ENCODE measurements at places on chromosomes 7 and 10.

GRCh38 chr7:30510124-30511075, 5.8 kb upstream of the GGCT start:
- peak; percentile 46 for DNase-seq

DNA sequence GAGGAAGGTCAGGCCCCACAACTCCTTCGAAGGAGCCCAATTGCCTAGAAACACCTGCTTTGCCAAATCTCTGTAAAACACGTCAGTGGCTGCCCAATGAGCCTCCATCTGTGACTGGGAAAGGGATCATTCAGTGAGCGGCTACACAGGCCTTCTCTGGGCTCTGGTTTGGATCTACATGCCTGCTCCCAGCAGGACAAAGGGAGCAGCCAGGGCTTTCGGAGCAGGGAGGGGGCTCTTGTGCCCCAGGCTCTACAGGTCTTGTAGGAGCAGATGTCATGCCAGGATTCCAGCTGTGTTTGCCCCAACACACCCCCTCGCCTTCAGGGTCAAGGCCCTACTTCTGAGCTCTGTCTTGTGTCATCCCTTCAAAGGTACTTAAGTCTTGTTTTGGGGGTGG, 73.5 kb downstream of the CLEC2L start:
- DNase-seq = no peak

DNA sequence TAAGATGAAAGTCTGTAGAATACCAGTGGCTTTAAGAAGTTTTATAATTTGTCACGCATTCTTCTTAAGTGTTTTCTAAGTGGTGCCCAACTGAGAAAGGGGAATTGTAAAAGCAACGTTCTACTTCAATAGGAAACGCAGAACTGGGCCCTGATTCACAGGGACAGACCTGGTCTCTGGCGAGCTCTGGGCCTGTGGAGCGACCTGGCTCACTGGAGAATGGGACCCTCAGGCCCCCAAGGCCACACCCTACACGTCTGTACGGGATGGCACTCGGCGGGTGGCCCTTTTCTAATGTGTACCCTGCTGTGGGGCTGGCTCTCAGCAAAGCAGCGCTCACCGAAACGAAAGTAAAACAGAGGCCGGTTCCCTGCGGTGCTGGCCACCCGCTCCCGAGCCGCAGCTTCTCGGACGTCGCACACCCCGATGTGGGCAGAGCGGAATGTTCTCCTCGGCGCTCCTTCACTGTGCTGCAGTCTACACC, 205.0 kb downstream of the DIP2C start:
- DNase-seq = no peak

- DNase-seq = no peak
Measured at GRCh38 chr7:75694638-75695399, 43.9 kb downstream of the HIP1 start.

GRCh38 chr10:126215746-126216631, 172.3 kb downstream of the ADAM12 start:
- DNase-seq = no peak

DNA sequence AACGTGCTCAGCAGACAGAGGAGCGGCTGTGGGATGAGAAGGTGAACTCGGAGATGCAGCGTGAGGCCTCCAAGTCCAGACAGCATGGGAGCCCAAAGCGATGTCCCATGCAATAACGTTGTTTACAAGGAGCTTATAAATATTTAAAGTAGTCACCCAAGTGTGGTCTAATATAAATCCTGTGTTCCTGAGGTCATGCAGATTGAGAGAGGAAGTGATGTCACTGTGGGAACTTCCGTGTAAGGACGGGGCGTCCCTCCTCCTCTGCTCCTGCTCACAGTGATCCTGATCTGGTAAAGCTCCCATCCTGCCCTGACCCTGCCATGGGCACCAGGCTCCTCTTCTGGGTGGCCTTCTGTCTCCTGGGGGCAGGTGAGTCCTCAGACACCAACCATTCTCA, 94.7 kb upstream of the PRSS58 start:
- no peak for DNase-seq

GRCh38 chr10:5252177-5253037, 55.8 kb downstream of the AKR1C4 start:
- DNase-seq = no peak

DNA sequence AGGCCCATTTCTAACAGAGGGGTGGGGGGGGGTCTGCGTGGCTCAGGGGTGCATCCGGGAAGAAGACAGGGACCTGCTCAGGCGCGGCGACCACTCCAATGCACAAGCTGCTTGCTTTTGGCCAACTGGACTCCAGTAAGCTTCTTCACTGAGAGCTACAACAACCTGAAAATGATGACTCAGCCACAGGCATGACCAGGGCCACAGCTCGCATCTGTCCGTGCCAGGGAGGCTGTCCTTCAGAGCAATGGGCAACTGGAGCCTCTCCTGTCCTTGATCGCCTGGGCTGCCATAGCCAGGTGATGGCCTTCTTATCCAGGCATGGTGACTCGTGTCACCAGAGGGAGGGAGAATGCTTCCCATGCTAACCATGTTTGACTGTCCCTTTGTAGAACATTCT, 81.6 kb upstream of the RNF32 start:
- DNase-seq = no peak

- DNase-seq = no peak
Measured at GRCh38 chr10:132523561-132524442, 13.8 kb upstream of the INPP5A start.

DNA sequence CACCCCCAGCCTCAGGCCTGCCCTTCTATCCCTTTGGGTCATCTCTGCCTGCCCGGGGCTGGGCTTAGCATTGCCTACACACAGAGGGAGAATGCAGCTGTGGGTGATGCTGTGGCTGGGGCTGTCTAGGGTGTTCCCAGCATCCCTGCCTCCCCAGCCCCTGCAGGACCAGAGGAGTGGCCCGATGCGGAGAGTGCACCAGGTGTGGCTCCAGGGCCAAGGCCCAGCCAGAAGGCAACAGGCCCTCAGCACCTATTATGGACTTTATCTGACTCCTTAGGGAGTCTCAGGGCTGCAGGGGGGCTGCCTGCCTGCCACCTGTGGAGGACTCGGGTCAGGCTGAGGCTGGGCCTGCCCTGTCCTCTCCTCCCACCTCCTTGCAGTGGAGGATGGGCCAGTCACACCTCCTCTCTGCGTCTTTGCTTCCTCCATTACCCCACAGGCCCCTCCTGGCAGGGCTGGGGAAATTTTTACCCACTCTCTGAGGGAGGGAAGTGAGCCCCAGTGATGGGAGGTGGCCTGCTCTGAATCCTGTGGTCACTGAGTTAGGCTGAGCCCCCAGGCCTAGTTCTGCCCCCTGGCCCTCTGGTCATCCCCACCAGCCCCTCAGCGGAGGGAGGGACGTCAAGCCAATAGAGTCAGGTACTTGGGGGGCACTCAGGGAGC, 92.9 kb upstream of the PCBD1 start:
- DNase-seq = no peak

- no peak for DNase-seq
Measured at GRCh38 chr10:5187867-5188266, 2.9 kb upstream of the AKR1C8 start.

GRCh38 chr10:126908729-126909128, 3.5 kb downstream of the DOCK1 start:
- DNase-seq = no peak

- DNase-seq = no peak
Measured at GRCh38 chr7:94332571-94332970, 62.1 kb upstream of the COL1A2 start.

- no peak for DNase-seq
Measured at GRCh38 chr7:1752111-1752510, 82.0 kb downstream of the ELFN1 start.

GRCh38 chr10:44153918-44154670, 230.8 kb downstream of the CXCL12 start:
- no peak for DNase-seq

GRCh38 chr7:96645084-96645483, 64.6 kb downstream of the SEM1 start:
- DNase-seq = no peak

GRCh38 chr10:43399320-43400310, 9.4 kb downstream of the HNRNPF start:
- no peak for DNase-seq

DNA sequence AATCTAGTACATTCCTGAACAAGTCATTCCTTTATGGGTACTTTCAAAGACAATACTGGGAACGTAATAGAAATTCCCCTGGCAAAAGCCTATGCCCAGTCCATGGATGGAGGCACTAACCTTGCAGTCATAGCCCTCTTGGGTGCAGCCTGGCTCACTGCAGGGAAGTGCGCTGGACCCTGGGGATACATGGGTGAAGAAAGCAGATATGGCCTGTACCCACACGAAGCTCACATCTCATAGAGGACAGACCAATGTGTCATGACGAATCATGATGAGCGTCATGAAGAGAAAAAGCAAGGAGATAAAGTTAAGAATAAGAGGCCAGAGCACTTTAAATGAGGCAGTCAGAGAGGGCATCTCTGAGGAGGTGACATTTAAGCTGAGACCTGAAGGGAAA, 11.8 kb downstream of the PRLHR start:
- DNase-seq = no peak

- DNase-seq = no peak
Measured at GRCh38 chr7:40015790-40016296, 65.8 kb downstream of the CDK13 start.

DNA sequence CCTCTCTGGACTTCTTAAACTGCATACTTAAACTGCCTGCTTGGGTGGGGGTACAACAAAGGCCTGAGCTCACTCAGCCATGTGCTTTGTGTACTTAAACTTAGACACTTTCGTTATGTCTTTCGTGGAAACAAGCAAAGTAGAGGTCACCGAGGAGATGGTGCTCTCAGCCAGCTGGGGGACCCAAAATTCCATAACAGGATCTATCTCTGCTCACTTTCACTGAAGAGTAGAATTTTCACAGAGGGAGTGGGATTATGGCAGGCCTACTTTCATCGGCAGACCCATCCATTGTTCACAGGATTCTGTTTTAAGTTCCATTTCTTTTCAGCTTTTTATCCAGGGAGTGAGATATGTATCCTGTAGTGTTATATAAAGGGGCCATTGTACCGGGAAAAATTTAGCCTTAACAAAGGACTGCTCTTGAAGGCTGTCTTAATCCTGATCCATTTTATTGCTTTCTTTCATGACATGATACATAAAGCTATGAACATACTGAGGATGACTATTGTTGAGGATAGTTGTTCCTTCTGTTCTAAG, 370.0 kb upstream of the GHITM start:
- DNase-seq = no peak

GRCh38 chr7:130632111-130632510, 36.4 kb downstream of the COPG2 start:
- DNase-seq = peak; percentile 67

DNA sequence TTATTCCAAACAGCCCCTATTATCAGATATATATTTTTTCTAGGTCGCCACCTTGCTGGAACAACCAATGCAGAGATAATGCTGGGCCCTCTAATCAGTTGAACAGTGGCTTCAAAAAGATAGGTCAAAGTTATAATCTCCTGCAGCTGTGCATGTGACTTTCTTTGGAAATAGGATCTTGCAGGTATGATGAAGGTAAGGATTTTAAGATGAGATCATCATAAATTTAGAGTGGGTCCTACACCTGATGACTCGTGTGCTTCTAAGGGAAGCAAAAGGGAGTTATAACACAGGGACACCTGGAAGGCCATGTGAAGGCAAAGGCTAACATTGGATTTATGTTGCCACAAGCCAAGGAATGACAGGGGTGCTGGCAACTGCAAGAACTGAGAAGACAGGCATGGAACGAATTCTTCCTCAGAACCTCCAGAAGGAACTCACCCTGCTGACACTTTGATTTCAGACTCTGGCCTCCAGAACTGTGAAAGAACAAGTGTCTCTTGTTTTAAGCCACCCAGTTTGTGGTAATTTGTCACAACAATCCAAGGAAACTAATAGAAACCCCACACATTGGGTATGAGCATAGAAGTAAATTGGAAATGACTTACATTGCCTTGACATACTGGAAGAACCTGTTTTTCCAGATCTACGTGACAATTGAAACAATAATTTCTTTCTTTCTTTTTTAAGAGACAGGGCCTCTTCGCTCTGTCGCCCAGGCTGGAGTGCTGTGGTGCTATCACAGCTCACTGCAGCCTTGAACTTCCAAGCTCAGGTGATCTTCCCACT, 34.4 kb downstream of the CCDC71L start:
- DNase-seq = no peak

Data from dermis microvascular lymphatic vessel endothelial cell (primary cell).